ENCODE measurements at places on chromosomes 6 and 20.

- DNase-seq = no peak
Measured at GRCh38 chr20:62304331-62305148, 1.7 kb downstream of the ADRM1 start.

DNA sequence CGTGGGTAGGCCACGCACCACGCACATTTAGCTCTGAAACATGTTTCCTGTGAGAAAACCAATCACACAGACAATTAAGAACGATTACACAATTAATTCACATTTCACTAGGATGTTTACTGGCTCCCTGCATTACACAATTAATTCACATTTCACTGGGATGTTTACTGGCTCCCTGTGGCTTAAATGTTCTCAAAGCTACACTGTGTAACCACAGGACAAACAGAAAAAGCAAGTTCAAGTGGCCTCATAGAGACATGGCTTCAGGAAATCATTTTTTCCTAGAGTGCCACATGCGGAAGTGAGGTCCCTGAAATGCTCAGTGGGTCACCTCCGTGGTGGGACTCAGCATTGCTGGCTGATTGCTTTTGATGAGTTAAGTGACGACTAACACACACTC, 61.7 kb upstream of the XRN2 start:
- DNase-seq = peak; percentile 60

DNA sequence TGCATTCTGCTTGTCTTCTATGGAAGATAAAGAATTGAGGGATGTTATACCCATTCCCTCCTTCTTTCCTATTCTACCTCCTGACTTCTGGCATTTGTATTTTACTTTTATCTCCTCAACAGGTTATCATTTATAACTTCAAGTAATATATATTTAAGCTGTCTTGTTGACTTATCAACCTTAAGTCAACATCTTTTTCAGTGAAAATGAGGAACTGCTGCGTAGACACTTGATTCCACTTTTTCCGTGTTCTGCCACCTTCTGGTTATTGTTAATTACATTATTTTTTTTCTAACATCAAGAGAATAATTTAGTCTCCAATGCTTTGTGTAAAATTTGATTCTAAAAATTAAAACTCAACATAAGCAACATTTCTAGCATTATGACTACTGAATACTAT, 107.5 kb downstream of the PRKN start:
- no peak for DNase-seq

DNA sequence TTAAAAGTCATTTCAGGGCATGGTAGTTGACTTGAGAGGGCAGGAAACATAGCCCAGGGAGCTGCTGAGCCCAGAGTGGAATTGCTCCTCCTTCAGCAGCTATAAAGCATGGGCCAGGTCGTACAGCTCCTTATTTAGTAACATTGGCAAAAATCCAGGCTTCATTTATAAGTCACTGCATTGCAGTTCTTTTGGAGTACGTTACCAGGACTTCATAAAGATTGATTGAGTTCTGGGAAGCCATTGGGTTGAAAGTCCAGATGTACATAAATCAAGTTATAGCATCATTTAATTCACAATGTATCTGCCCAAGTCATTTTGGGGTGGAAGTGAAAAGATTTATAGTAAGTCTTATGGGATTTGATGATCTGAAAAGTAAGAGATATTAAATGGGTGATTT, 53.0 kb upstream of the ANKEF1 start:
- no peak for DNase-seq

DNA sequence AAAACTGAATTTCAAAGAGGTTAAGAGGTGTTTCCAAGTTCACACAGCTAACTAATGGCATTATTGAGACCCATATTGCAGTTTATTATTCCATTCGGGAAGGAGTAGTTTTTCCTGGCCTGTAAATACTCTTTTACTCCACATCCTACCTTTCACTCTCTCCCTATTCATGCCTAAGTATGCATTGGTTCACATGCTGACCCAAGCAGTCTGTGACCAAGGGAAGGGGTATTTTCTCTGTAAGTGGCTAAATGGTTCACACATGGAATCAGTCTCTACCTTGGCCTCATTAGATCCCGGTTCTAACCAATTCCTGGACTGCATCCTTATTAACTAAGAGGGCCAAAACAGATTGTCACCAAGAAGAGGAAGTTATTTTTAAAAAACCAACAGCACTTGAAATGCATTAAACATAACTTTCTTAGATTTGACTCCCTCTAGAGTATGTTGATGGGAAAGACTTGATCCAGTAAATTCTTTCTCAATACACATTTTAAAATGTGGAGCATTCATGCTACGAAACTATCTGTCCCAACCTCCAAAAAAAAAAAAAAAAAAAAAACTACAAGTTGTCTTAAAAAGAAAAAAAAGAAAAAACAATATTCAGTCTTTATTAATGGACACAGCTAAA, 17.8 kb upstream of the RSPO3 start:
- no peak for DNase-seq

DNA sequence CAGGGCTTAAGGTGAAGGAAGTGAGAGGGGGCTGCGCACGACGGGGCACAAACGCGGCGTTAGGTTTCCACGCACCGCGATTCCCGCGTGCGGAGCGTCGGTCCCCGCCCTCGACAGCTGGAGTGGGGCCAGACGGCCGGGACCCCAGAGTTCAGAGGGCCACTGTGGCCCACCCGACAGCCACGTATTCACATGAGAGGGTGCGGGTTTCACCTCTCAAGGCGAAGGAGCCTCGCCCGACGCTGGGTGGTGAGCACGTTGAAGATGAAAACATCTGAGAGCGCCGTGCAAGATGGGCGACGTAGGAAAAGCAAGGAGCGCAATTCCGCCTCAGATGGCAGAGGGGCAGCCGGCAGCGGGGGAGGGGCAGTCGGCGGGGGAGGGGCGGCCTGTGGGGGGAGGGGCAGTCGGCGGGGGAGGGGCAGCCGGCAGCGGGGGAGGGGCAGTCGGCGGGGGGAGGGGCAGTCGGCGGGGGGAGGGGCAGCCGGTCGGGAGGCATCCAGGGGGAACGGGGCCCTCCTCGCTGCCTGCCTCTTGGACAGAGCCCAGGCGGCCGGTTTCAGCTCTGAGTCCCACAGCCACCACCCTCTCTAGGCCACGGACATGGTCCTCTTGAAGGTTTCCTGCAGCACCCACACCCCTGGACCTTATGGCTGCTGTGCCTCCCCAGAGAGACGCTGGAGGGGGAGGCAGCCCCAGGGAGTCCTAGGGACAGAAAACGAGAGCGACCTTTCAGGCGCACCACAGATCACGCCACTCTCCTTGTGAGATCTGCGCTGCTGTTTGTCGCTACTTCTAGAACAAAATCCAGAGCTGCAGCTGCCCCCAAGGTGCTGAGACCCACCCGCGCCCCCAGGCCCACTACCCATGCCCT, 113.7 kb downstream of the DLL1 start:
- DNase-seq = no peak

DNA sequence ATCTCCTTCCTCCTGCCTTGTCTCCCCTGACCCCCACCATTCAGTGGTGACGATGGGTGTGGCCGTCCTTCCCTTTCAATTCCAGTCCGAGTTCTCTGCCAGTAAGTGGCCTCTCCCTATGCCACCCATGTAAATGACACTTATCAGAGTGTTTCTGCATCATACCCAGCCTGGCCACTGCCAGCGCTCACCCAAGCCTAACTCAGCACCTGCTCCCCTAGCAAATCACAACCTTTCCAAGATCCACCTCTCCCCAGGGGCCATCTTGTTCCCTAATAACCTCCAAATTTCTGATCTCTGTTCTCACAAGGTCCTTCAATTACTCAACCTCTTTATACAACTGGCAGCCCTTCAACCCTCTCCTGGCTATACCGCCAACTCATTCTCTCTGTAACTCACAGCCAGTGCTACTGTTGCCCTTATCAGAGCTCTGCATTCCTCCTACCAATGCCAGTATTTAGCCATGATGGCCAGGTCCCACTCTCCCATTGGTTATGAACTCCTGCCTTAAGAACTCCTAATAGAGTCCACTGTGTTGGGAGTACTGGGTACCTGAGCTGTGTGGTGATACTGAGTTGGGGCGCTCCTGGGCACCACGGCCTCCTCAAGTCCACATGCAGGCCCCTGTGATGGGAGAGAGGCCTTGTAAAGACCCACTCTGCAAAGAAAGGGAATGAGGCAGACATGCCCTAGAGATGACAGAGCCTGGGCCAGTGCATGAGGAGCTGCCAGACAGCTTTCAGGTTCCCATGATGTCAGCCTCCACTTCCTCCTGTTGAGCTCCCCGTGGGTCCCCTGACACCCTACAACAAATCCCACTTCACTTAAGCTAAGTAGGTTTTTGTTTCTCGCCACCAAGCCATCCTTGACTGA, 187.4 kb upstream of the RREB1 start:
- no peak for DNase-seq

GRCh38 chr20:1513801-1514200, 22.6 kb upstream of the SIRPB2 start:
- DNase-seq = no peak

DNA sequence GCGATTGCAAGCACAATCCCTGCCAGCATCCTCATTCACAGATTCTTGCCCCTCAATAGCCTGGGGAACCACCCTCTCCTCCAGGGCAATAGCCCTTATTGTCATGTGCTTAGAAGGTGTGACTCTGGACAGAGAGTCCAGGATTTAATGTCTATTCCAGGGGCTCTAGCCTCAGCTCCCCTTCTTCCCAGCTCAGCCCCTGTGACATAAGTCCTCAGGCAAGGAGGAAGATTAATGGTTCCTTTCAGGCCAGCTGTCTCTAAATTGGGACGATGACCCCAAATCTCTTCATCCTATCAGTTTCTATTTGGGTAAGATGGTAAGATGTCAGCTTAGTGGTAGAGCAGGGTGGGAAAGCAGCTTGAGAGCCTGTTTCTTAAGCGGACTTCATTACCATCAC, 8.1 kb downstream of the LRFN2 start:
- no peak for DNase-seq

DNA sequence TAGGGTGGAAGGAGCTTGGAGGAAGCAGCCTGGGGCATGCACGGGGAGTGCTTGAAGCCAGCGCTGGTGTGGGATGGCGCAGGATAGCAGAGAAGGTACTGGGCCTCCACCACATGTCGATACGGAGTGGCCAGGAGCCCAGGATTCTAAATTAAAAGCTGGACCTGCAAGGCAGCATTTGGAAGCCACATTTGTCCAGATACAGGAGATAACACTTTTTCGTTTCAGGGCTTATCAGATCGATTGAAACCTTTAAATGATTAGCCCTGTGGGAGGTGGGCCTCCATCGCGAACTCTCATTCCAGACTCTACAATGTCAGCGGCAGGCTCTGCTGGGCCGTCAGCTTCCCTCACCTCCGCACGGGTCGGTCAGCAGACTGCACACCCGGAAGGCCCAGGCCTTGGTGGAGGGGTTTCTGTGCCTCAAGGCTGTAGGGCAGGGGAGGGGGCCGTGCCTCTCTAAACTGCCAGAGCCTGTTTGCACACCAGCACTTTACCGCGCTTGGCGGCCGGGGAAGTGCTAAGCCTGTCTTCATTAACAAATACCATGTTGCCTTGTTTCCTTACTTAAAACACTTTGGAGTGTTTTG, 17.9 kb downstream of the EDN3 start:
- no peak for DNase-seq

- DNase-seq = no peak
Measured at GRCh38 chr6:104532462-104532861, 327.3 kb downstream of the HACE1 start.

DNA sequence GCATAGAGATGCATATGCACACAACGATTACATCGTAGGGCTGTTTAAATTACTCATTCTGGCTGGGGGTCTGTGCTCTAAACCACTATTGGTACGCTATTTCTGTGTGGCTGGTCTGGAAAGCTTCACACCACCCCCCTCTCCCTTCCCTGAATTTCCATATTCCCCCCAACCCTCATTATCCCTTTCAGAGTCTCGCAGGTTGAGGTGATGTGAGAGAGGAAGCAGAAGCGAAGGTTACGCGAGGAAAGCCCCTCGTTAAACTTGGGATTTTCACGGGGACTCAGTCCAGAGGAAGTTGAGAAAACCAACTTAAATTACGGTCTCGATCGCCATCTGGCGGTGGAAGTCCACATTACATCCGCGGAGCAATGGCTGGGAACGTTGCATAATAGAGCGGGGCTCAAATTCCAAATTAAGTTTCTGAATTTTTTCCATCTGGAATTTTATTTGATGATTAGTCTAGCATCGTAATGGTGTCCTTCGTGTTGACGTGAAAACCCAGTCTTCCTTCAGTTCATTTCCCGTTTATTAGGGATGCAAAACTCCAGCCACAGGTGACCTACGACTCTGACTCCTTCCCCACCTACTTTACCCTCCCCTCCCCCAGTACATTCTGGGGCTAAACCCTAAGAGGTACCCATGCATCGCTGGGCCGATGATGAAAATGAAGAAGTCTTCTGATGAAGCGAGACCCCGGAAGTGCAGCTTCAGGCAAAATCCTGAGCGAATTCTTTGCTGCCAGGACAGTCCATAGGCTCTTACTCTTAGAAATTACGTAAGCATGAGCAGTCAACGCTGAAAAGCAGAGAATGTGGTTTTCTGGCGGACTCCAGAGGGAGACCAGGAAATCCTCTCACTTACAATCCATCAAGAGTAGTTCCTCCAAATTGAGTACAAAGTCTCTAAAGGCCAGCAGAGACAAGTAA, 19.7 kb downstream of the HLA-DOB start:
- peak; percentile 14 for DNase-seq

- DNase-seq = no peak
Measured at GRCh38 chr6:423055-423798, 31.7 kb downstream of the IRF4 start.
